ENCODE measurements at places on chromosomes 5 and 9.
A peak's percentile ranks its signal among the peaks of the same experiment; 100 is the strongest.

DNA sequence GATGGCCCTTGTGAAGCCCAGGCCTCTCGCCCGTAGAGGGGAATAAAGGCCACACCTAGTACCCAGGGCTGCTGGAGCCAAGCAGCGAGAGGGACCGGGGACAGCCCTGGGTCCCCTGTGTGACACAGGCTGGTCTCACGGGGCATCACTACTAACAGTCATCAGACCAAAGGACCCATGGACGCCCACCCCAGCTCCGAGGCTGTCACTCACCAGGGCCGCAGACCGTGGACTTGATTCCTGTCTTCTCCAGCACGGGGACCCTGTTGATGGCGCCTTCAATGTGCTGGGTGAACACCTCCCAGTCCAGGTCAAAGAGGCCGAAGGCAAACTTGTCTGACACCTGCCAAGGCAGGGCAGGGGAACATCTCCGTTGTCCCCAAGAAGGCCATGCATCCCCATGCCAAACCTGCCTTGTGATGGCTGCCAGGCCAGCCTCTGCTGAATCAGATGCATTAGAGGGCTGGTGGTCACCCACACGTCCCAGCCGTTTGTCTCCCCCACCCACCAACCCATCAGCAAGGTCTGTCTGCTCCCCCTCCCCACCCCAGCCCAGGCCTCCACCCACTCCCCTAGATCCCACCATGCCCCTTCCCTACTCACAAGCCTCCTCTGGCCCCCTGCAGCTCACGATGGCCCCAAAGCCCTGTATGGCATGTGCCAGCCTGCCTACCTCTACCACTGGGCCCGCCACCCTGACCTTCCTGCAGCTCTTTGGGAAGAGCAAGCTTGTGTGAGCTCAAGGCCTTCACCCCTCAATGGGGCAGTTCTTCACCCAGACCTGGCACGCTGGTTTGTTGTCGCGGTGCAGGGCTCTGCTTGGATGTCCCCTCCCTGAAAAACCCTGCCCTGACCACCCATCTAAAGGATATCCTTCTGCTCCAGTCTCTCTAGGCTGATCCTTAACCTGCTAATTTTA, 20.8 kb downstream of the SARDH start:
- no peak for DNase-seq

DNA sequence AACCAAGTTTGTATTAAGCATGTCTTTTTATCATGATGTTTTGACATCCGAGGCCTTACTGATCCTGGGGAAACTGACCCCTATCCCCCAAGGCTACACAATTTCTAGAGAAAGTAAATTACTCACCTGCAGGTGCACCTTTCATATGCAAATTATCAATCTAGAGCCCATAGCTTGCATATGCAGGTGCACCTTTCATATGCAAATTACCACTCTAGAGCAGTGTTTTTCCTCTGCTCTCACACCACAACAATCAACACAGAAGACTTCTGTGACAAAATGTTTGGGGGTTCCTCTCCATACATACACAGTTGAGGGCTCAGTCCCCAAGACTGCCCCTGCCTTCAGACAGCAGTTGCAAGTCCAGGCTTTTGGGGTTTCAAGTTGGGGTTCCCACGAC, 203.7 kb upstream of the RORB start:
- no peak for DNase-seq

GRCh38 chr5:122515709-122516431, 203.8 kb downstream of the SNCAIP start:
- peak; percentile 72 for DNase-seq

DNA sequence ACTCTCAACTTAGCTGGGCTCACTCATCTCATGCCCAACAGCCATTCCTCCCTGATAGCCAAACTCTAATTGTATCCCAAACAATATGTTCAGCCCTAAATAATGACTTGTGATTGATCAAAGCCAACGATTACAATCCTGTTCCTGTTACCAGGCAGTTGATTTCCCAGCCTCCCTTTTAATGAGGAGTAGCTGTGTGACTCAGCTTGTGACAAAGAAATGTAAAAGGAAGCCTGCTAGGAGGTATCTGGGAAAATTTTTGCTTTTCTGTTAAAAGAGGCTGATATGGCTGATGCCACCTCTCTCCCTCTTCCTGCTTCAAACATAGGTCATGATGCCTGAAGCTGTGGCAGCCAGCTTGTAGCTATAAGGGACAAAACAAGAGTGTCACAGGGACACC, 19.6 kb upstream of the ENC1 start:
- no peak for DNase-seq

GRCh38 chr5:168844922-168845296, 265.7 kb upstream of the PANK3 start:
- DNase-seq: no peak

DNA sequence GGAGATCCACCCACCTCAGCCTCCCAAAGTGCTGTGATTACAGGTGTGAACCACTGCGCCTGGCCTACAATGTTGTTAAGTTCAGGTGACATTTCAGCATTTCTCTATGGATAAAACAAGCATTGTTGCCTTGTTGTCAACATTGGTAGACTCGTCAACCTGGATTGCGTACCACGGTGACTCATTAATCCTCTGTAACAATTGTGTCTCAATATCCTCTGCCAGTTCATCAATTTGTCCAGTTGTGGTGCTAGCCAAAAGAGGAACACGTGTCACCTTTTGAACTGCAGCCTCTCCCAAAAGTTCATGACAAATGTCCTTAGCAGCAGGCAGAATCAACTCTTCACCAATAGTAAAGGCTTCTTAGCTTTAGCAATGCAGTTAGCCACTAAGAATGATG, 46.3 kb upstream of the LARP1 start:
- no peak for DNase-seq

DNA sequence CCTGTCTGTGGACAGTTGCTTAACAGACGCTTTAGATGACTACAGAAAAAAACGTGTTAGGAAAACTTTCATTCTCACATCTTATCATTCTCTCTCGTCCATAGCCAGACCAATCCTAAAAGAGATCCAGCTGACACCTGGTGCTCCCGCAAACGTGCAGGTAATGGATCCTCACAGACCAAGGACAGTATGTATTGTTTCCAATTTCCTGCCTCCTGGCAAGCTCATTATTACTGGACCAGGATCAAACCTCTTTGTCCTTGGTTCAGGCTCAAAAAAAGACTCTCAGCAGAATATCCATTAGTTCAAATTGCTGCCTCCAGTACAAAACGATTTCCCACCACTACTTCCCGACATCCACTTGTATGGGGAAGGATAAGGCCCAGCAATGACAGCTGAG, 62.4 kb downstream of the SERINC5 start:
- no peak for DNase-seq

- no peak for DNase-seq
Observed at GRCh38 chr5:105688227-105688792, 1982.4 kb downstream of the EFNA5 start.

DNA sequence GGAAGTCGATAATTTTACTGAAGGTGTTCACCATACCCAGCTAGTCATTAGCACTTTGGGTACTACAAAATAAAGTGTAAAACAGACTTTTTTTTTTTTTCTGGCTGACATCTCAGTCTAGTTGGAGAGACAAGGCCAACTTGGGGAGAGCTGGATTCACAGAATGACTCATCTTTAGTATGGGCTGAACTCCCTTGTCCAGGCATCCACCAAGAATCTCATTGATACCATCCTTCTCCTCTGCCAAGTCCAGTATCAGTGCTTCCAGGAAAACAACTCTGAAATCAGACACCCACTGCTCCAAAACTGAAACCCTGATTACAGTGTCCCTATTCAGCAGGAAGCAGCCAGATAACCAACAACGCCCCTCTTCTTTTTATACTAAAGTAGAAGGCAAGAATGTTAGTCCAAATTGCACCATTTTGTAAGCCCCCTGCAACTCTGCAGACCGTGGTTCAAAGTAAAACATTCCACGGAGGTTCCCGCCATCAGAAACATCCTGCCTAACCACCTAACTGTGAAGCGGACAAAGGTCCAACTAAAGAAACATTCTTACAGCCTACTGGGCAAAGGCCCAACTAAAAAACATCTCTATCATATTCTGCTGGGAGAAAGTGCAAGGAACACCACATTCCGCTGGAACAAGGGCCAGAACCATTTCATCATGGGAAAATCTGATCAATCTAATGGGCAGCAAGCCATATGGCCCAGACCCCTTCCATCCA, 728.2 kb downstream of the BRINP1 start:
- DNase-seq: no peak

DNA sequence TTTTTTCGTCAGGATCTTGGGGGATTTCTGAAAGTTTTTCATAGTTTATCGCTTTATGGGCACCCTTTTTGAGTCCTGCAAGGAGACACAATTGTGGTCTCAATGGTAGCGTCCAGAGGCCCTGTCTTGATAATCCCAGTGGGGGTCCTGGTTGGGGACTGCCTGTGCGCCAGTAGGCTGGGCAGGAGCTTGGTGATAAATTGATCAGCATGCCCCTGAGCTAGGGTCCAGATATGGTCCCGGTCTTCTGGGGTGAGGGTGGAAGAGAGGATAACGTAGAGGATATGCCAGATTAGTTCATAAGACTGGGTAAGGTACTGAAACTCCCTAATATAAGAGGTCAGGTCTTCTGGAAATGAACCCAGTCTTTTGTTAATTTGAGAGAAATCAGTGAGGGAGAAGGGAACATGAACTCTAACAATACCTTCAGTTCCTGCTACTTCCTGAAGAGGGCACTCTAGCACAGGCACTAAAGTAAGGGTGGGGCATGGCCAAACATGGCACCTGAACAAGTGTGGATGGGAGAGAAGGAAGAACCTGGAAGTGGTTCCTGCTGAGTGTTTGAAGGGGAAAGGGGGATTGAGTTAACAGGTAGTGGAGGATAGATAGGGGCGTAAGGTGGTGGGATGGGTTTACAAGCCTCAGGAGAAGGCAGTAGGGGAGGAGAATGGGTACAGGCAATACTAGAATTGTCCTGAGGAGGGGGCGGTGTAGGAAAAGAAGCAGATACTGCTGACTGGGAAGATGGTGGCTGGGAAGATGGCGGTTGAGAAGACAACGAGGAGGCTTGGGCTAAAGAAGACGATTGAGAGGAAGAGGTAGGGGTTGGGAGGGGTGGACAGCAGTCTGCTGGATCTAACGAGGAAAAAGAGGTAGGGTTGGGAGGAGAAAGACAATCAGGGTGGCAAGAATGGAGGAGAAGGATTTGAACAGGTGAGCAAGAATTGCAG, 33.8 kb upstream of the ANXA2R start:
- peak; percentile 74 for DNase-seq

- DNase-seq: no peak
Observed at GRCh38 chr9:14186096-14186495, 127.8 kb downstream of the NFIB start.

GRCh38 chr9:137516144-137516917, 33.9 kb downstream of the PNPLA7 start:
- peak; percentile 39 for DNase-seq

DNA sequence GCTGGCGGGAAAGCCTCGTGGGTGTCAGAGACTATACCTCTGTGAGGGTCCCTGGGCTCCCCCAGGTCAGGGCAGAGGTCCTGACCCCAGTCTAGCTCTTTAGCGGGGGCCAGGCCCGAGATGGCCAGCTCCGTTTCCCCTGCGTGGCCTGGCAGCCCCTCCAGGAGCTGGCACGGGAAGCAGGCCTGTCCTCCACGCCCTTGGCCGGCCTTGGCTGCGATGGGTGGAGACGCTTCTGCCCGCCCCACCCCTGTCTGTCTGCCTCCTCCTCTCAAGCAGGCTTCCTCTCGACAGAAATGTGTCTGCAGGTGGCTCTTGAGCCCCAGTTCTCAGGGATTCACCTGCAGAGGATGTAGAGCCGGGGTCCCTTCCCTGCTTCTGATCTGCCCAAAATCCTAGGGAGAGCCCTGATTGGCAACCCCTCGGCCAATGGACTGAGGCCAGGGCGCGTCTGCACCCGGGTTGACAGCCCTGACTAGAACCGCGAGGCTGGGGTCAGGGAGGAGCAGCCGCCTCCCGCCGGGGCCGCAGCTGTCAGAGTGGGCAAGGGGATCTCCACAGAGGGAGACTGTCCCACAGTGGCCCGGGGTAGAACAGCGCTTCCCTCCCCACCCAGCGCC, 2.6 kb upstream of the GRIN1 start:
- no peak for DNase-seq

DNA sequence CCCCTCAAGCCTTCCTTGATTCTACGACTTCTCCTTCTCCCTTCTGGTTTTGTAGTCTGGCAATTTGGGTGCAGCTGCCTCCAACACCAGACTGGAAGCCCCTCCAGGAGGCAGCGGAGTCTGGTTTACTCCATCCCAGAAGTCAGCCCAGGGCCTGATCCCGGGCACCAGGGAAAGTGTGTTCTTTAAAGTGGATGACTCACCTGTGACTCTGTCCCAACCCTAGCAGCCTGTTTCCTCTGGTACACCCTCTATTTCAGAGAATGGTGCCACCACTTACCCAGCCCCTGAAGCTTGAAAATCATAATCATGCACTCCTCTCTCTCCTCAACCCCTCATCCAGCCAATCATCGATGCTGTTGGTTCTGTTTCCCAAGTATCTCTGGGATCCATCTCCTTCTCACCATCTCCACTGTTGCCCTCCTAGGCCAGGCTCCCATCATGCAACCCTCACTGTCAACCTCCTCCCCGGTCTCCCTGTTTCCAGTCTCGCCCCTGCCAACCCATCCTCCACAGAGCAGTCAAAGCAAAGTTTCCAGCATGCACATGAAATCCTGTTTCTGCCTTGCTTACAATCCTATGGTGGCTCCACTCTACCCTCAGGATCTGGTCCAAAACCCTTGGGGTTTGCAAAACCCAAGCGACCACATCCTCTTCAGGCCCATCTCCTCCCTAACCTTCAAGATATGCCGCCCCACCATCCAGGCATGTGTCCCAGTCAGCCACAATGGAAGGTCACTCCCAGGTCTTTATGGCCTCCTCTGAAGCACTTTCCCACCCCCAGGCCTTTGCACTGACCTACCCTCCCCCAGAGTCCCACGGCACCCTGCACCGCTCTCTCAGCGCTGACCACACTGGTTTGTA, 10.5 kb downstream of the LHX6 start:
- DNase-seq: no peak

DNA sequence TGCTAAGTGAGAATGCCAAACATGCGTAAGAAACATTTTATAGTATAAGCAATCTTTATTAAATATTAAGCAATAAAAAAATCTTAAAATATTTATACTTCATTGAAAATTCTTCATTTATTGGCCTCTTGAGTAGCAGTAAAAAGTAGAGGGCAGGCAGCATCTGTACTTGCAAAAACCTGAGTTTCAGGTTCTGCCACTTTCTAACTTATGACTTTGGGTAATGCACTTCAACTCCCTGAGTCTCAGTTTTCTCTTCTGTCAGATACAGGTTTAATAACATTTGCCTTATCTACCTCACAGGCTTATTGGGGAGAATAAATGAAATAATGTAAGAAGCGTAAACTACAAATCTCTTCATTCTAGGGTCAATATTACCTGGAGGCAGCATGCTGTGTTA, 19.8 kb upstream of the MCTP1 start:
- peak; percentile 62 for DNase-seq

DNA sequence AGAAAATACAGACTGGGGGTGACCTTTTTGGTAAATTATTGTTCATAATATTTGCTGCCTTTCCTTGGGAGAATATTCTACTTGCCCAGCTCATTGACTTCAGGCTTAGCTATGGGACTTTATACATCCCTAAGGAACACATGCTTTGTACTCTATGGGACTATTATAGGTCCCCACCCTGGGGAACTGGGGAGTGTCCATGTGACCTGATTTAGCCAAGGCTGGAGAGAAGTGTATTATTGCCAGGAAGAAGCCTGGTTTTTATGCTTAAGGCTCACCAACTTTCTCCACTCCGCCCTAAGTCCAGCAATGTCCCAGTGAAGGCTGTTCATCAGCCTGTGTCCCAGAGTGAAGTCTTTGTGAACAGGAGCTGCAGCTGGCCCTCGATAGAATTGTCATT, 16.6 kb upstream of the DRD1 start:
- no peak for DNase-seq

GRCh38 chr9:21121595-21122251, 19.9 kb downstream of the IFNW1 start:
- no peak for DNase-seq
